Brain microvascular endothelial cell (primary cell): ENCODE measurements at places on chromosomes 6 and 20.

- no peak for DNase-seq
Measured at GRCh38 chr20:5590899-5591298, 159.3 kb upstream of the SHLD1 start.

DNA sequence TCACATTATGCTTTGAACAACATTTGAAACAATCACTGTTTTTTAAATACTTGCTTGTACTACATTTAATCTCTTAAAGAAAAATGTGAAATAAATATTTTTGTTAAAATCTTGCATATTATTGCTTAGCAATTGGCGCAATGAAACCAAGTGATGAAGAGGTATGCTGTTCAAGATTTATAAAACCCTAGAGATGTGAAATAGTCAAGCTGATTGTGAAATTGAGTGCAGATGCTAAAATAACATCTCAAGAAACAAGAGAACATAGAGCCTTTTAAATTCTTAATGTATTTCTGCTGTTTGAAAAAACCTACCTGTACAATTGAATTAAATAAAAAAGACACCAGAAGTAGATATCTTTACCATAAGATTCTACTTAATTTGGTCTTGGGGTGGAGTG, 179.2 kb upstream of the MCHR2 start:
- no peak for DNase-seq

- DNase-seq: no peak
Measured at GRCh38 chr6:125806813-125807212, 16.1 kb downstream of the NCOA7 start.

DNA sequence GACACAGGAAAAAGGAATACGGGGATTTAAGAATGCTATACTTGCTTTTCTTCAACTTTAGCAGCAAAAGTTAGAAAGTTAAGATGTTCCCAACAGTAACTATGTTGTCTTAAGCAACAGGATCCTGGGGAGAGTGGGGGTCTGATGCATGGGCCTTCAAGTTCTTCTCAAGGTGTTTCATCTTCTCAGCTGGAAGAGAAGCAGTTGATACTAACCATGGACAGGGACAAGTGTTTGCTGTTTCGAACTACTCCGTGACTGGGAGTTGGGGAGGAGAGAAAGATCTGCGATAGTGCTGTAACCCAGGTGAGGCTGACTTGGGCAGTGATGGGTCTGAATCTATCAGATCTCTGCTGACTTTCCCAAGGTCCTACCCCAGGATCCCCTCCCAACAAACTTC, 1.0 kb downstream of the OOEP start:
- no peak for DNase-seq

GRCh38 chr6:15329197-15329671, 83.4 kb downstream of the JARID2 start:
- DNase-seq: peak; percentile 95

DNA sequence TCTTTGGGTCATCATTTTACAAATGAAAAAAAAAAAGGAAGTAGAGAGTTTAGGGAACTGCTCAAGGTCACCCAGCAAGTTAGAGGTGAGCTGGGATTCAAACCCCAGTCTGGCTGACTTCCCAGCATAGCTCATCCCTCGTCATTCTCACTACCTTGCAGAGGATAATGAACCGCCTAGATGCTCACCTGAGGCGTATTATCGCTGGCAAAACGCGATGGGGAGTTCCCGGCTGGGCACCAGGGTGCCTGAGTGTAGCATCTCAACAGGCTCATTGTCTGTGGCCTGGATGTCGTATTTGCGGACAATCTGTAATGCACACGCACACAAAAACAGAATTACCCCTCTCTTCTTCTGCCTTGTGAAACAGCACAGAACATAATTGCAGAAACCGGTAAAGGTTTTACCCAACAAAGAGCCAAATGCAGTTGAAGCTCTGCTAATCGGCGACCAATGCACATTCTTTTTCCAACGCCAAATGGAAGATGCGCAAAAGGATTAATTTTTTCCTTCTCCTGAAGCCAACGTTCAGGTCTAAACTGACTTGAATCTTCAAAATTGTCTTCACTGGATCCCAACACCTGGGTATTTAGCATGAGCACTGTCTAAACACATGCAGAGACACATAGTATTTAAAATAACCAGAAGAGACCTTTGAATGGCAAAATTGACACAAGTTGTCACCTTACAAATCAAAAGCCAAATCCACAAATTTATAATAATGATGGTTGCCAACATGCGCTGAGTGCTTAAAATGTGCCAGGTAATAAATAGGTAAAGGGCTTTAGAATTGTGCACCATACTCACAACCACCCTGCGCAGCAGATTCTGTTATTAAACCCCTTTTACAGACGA, 16.6 kb downstream of the CYP24A1 start:
- no peak for DNase-seq

DNA sequence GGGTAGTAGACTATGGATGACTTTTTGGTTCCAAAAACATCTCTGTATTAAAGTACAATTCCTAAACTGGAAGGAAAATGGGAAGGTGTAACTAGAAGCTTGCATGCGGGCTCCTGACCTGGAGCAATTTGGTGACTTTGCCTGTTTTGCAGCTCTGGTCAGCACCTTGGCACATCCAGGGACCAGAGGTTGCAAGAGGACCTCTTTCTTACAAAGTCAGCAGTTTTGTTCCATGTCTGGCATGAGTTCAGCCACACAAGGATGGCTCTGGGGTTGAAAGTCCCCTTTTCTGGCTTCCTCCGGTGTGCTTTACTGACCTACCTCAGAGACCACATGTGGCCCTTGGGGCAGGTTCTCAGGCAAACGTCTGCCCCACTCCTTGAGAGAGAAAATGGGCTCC, 22.7 kb upstream of the CD93 start:
- no peak for DNase-seq

DNA sequence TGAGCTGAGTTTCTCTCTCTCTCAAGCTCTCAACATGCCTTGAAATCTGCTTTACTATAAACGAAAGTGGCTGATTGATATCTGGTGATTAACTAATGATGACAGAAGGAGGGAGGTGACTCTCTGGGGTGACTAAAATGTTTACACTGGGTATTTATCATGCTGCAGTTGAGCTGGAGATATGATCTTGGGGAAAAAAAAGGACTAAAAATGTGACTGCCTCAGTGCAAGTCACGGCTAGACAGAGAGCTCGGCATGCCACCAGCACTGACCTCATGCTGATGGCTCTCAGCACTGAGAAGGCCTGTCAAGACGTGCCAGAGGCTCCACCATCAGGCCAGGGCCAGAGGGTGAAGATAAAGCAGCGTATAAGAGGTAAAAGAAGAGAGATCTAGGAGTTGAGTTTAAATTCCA, 103.1 kb upstream of the SPACA1 start:
- DNase-seq: peak; percentile 74

- no peak for DNase-seq
Measured at GRCh38 chr6:26088344-26088743, 1.1 kb downstream of the HFE start.

GRCh38 chr20:31605902-31606803, 1.1 kb downstream of the ID1 start:
- DNase-seq: no peak

GRCh38 chr20:24952376-24953208, 3.5 kb downstream of the CST7 start:
- no peak for DNase-seq

GRCh38 chr6:154861825-154862224, 128.6 kb downstream of the SCAF8 start:
- no peak for DNase-seq

- no peak for DNase-seq
Measured at GRCh38 chr20:51024761-51025160, 1.9 kb upstream of the KCNG1 start.

- DNase-seq: peak; percentile 51
Measured at GRCh38 chr20:35600993-35601973, 14.3 kb upstream of the SPAG4 start.

DNA sequence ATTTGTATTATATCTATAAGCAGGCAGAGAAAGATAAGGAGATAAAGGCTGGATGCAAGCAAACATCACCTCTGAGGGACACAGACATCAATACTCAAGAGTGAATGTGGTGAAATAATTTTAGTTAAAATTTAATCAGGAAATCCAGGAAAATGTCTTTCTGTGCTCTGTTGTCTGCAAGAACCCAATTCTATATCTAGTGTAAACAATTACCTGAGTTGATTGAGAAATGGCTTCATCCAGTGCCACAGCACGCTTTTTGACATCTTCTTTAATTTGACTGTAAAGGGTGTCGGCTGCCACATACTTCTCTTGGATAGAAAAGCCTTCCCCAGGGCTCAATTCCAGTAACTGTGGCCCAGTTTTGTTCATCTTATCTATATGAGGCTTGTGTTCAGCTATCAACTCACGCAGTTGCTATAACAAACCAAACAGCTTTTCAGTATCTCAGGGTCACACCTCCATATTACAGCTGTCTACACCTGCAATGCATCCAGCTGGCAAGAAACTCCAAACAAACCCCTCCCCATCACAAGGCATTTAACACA, 131.6 kb downstream of the DST start:
- no peak for DNase-seq

DNA sequence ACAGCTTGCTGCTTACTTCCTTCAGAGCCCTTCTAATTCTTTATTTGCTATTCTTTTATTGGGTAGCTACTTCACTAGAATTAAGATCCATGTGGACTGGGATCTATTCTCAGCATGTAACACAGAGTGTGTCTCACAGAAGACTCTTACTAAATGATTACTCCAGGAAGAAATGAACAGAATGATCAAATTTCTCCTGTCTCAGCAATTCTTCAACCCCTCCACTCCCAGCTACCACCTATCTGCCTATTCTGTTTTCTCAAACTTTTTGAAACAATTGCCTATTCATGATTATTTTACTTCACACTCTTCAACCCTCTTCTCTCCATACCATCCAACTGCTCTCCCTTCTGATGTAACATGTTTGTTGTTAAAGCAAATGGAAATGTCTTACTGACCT, 132.6 kb downstream of the BTBD9 start:
- no peak for DNase-seq

DNA sequence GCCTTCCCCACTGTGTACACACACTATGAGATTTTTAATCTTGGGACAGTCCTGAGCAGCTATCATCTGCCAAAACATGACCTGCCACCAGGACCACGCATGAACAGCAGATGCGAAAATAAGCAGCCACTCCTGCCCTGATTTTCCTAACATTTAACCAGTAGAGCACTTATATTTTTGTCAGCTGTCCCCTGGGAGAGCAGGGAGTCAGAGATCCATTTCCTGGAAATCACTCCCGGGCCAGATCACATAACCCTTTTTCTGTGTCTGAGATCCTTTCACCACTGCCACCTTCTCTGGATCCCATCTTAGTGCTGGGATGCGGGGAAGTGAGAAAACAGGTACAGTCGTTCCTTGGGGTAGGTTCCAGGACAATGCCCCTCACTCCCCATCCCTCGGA, 5.7 kb downstream of the SDCBP2 start:
- DNase-seq: no peak

DNA sequence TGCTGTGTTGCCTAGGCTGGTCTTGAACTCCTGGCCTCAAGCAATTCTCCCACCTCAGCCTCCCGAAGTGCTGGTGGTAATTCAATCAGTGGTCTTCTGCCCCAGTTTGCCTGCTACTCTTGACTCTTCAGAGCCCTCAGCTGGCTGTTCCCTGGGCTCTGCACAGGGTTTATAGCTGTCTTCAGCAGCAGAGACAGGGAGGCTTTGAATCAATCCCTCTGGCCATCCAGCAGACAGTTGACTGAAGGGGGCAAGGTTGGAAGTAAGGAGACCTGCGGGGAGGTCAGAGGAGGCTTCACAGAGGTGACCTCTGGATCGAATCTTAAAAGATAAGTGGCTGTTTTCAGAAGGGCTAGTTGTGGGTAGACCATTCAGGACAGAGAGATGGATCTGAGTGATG, 26.0 kb upstream of the KIF3B start:
- DNase-seq: no peak

- no peak for DNase-seq
Measured at GRCh38 chr6:54428431-54428830, 120.2 kb downstream of the TINAG start.

DNA sequence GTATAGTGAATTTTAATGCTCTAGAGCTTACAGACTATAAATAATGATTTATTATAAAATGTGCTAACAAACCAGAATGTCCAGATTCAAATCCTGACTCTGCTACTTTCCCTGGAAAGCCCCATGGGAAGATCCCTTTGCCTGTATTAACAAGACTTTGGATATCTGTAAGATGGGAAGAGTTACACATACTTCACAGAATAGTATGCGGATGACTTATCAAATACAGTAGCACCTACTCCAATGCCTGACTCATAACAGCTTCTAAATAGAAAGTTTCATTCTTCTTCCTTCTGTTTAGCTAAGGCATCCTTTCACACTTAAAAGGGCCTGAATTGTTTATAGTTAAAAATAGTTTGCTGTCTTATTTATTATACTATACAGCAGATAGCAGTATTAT, 166.3 kb downstream of the KCNQ5 start:
- DNase-seq: peak; percentile 16

DNA sequence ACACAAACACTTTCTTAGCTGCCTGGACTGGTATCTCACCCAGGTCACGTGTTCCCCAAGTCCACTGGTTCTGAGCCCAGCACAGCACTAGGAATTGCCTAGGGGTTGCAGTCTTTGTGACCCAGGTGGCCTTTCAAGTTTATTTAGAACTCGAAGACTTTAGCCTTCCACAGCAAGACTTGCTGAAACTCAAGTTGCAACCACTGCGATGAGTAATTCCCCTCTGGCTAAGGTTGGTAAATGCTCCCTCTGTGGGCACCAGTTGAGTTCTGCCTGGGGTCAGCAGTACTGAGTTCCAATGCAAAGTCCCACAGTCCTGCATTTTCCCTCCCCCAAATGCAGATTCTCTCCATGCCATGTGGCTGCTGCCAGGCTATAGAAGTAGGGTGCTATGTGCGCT, 77.6 kb upstream of the MOCS1 start:
- DNase-seq: no peak

DNA sequence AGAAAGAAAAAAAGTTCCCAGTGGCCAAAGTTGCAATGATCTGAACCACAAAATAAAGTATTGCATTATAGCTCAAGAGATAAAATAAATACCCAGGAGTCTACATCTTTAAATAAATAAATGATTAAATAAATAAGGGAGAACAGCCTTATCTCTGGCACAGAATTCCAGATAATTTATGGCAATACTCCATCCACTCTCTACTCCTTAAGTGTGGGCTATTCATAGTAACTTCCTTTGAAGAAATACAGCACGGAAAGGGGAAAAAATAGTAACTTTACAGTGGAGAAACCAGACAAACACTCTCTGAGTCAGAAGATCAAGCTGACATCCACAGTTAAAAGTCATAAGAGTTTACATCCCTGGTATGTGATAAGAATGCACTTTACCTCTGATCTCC, 11.6 kb downstream of the AURKA start:
- DNase-seq: peak; percentile 37

DNA sequence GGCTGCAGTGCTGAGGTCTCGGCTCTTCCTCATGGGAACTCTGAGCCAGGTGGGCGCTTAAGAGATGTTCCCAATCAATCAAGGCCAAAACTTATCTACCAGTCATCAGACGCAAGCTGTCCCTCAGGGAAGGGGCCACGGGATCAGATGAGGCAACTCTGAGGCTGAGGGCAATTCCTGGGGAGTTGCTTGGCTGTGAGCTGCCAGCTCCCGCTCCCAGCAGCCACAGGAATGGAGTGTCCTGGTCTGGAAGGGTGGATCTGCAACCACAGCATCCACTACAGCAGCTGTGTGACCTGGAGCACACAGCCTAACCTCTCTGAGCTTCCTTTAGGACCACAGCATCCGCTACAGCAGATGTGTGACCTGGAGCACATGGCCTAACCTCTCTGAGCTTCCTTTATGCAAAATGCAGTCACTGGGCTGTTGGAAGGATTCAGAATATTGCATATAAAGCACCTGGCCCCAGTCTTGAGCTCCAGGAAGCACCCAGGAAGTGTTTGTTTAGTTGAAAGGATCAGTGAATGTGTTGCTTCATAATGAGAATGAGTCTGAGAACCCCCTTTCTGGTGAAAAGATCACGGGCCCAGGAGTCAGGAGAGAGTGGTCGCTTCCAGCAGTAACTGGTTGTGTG, 60.9 kb downstream of the TFAP2C start:
- DNase-seq: no peak
